Fibroblast of skin of abdomen (primary cell): ENCODE measurements at places on chromosomes 1 and 21.
A peak's percentile ranks its signal among the peaks of the same experiment; 100 is the strongest.

DNA sequence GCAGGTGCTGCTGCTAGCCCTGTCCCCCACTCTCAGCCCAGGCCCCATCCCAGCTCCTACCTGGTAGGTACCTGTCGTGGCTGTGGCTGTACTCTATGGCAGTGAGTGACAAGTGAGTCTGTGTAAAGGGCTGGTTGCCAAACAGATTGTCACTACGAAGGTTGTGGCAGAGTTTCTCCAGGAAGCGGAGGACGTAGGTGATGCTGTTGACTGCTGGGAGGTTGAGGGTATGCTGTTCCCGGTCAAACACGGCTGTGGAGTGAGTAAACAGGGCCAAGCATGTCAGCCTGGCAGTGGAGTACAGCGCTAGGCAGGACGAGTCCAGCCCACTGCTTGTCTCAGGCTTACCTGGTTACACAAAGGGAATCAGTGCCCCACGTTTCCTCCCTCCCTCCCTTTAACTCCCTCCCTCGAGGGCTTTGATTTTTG lies 24.8 kb upstream of the SLFNL1 start:
- DNase-seq: no peak

DNA sequence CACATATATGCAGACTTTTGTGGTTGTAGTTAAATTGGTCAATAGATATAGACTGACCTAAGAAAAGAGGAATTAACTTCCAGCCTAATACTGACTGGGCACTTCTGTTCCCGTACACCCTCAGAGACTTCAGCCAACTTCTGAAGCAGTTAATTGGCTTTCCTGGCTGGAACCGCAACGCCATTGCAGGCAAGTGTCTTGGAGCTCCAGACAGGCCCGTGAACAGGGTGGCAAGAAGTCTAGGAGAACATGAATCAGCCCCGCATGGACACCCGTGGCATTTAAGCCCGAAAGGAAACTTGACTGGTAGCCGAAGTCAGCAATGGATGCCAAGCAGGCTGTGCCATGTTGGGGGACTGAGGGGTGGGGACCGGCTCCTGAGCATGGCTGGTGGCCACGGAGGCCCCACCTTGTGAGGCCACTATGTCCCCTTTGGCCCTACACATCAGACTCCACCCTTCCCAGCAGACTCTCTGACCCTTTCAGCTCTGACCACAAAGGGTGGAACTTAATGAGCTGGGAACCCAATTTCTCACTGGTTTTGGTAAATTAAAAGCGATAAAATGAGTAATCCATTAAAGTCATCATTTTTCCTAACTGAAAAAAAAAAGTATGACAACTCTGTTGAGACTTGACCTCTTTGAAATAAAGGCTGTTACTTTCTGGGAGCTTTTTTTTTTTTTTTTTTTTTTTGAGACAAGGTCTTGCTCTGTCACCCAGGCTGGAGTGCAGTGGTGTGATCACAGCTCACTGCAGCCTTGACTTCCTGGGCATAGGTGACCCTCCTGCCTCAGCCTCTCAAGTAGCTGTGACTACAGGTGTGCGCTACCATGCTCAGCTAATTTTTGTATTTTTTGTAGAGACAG lies 54.1 kb downstream of the RUNX1 start:
- no peak for DNase-seq

DNA sequence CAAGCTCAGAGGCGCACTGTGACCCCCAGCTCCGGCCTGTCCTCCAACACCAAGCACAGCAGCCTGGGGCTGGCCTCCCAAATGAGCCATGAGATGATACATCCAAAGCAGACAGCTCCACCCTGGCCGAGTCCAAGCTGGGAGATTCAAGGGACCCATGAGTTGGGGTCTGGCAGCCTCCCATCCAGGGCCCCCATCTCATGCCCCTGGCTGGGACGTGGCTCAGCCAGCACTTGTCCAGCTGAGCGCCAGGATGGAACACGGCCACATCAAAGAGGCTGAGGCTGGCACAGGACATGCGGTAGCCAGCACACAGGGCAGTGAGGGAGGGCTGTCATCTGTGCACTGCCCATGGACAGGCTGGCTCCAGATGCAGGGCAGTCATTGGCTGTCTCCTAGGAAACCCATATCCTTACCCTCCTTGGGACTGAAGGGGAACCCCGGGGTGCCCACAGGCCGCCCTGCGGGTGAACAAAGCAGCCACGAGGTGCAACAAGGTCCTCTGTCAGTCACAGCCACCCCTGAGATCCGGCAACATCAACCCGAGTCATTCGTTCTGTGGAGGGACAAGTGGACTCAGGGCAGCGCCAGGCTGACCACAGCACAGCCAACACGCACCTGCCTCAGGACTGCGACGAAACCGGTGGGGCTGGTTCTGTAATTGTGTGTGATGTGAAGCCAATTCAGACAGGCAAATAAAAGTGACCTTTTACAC lies 29.1 kb downstream of the SLC19A1 start:
- DNase-seq: no peak

DNA sequence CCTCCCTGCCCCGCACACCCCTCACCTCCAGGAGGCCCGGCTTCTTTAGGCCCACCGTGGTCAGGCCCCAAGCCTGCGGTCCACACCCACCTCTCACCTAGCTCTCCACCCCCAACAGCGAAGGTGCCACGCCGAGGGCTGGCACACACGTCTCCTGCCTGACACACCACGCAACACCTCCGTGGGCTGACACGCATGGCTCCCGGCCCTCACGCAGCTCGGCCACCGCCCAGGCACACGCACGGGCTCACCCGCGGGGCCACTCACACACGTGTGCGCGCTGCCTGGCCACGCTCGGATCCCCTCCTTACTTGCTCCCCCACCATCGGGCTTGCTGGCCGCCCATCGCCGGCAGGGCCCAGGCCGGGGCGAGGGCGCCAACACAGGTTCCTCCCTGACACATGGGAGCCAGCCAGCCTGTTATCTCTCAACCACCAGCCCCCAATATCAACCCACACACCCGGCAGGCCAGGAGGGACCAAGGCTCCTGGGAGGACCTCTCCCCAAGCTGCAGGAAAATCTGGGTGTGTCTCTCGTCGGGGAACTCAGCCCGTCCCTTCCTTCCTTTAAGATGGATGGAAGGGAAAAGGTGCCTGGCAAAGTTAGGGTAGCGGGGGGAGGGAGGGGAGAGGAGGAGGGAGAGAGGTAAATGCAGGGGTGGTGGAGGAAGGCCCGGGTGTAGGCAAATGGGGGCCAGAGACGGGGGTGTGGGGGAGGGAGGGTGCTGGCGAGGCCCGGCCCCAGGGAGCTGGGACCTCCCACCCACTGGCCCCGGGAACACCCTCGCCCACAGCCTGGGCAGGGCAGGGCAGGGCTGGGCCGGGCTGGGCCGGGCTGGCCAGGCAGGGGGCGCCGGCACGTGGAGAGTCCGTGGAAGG lies 546 bp downstream of the ELOVL1 start:
- DNase-seq: no peak

- DNase-seq: no peak
Observed at GRCh38 chr1:236465231-236465958, 58.4 kb upstream of the LGALS8 start.

GRCh38 chr1:155322571-155322952 lies 1.9 kb downstream of the RUSC1 start:
- DNase-seq: no peak

- peak; percentile 16 for DNase-seq
Observed at GRCh38 chr1:18681423-18681835, 50.8 kb downstream of the PAX7 start.

DNA sequence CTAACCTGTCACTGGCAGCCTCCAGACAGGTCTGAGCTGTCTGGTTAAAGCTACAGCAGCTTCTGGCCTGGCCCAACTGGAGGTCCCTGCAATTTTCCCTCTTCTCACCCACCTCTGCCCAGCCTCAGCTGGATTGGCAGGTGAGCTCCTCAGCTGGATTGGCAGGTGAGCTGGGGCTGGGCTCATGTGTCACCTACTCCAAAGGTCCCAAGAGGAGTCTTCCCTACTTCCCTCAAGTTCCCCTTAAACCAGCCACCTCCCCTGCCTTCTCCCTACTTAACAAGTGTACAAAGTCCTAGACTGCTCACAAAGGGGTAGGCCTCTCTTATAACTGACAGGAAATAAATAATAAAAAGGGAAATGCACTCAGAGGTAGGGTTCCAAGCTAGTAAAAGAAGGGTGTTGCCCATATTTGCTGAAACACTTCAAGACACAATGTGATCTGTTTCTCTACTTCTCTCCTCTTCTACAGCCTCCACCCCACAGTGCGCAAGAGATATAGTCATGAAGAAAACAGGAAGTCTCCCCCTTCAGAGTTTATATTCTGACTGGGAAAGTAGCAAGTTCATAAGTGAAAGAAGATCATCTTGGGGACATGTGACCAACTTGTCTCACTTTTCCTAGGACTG lies at the start of gene GPA33:
TSS of gene GPA33 (minus strand) at position 64 of the 629 bp plus-strand sequence. CDS start 90 bp downstream, outside the sequence.
- DNase-seq: no peak
